ENCODE measurements at places on chromosomes 4 and X.

- no peak for DNase-seq
These were observed 75.0 kb downstream of the FAT4 start for GRCh38 chr4:125389713-125390112.

DNA sequence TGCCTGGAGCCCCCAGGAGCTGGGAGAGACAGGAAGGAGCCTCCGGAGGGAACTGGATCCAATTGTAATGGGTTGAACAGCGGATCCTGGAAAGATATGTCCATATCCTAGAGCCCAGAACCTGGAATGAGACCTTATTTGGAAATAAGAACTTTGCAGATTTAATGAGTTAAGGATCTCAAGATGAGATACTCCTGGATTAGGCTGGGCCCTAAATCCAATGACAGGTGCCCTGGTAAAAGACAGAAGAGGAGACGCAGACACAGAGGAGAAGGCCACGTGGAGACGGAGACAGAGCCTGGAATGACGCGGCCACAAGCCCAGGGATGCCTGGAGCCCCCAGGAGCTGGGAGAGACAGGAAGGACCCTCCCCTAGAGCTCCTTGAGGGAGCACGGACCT lies 34.1 kb downstream of the P2RY8 start:
- DNase-seq, result no peak

DNA sequence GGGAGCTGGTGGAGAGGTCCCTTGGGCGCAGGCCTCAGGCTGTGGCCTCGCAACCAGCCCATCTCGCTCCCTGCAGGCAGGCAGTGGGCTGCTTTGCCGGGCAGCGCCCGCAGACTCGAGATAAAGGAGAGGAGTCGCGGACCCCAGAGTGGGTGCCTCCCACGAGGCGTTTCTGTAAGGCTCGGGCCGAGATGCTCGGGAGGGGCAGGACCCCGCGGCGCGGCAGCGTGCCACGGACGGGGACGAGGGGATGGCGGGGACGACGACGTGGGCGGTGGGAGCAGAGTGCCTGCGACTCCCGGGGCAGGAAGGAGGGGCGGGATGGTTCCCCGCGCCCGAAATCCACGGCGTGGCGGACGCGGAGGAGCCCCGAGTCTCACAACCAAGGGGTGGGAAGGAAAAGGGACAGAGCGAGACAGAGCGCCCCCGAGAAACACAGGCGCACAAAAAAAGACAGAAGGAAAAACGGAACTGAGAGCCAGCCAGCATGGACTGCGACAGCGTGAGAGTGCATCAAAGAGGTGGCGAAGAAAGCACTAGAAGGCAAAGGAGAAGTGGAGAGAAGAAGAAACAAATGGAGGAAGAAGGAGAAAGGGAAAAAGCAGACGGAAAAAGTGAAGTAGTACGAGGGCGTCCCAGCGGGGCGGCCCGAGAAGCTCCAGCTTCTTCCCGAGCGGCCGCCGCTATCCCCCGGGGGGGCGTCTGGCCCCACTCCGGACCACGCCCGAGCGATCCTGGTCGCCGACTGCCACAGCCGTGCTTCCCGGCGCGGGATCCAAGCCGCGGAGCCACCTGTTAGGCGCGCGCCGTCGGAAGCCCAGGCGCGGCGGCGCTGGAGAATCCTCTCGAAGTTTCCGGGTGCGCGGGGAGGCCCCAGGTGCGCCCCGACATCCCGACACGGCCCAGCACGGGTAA lies 1.5 kb downstream of the BEND4 start:
- DNase-seq, result no peak

GRCh38 chrX:70043685-70044084 lies 6.1 kb downstream of the AWAT2 start:
- DNase-seq, result no peak

DNA sequence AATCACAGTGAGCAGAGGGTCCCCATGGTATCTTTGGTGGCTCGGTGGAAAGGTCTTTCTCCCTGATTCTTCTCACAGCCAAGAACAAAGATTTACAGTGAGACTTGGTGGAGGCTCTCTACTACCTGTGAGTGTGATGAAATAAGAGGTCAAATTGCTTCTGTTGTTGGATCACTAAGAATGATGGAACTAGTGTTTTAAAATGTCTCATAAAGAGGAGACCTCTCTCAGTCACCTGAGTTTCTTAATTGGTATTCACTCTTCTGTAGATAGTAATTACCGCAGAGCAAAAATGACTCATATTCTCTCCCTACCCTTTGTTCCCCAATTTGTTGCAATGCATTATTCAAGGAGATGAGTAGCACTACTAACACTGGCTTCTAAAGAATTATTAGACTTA lies 100.9 kb upstream of the TBC1D9 start:
- DNase-seq, result no peak

GRCh38 chr4:94927696-94928095 lies 169.9 kb downstream of the BMPR1B start:
- DNase-seq, result no peak

- no peak for DNase-seq
These were observed 190.1 kb upstream of the BMP3 start for GRCh38 chr4:80840396-80840795.
